PC-9 (cell line): ENCODE measurements at places on chromosomes 5 and 9.

GRCh38 chr5:64180661-64181343 lies 15.2 kb downstream of the RNF180 start:
- no peak for DNase-seq

DNA sequence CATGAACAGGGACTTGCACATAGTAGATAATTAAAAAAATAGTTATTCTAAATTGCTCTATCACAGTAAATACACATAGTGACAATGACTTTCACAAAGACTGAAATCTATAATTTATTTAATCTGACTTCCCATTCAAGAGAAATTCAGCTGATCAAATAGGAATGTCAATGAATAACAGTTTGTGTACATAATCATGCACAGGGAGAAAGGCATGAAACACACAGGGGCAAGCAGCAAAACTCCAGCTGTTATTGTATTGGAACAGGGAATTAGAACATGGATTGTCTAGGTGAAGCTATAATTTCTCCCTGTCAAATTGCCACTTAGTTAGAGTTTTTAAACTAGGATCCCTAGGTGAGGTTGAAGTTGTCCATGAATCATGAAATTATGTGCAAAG lies 99.9 kb downstream of the HCN1 start:
- no peak for DNase-seq

GRCh38 chr9:126205845-126206498 lies 120.7 kb upstream of the MVB12B start:
- no peak for DNase-seq

GRCh38 chr5:1013238-1013947 lies 4.8 kb downstream of the NKD2 start:
- no peak for DNase-seq

DNA sequence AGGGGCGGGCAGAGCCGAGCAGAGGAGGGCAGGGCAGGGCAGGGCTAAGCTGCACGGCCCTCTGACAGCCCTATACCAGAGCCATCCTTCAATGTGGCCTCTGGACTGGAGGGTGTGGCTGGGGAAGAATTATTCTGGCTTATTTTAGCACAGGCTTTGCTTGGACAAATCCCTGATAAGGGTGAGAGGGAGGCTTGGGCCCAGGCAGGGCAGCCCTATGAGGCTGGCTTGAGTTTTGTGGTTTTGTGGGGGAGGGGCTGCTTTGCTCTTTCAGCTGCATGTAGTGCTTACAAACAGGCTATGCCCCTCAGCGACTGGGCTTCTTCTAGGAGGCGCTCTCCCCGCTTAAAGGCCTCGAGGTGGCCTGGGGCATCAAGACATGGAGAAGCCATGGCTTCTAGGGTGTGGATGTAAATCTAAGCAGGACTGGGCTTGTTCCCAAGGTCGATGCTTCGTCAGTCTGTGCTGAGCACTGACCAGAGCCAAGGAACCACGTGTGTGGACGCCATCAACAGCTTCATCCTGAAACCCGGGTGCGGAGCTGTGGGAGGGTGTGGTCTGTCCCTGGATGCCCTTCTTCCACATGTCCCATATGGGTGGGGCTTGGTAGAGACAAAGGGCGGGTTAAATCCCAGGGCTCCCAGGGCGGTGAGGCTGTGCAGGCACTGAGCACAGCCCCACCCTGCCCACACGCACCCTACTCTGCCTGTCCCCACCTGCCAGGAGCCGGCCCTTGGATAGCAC lies 45.7 kb upstream of the IPPK start:
- DNase-seq = no peak

GRCh38 chr5:179878222-179879002 lies 19.8 kb upstream of the MRNIP start:
- no peak for DNase-seq

GRCh38 chr5:4453655-4454054 lies 686.5 kb upstream of the ADAMTS16 start:
- no peak for DNase-seq

DNA sequence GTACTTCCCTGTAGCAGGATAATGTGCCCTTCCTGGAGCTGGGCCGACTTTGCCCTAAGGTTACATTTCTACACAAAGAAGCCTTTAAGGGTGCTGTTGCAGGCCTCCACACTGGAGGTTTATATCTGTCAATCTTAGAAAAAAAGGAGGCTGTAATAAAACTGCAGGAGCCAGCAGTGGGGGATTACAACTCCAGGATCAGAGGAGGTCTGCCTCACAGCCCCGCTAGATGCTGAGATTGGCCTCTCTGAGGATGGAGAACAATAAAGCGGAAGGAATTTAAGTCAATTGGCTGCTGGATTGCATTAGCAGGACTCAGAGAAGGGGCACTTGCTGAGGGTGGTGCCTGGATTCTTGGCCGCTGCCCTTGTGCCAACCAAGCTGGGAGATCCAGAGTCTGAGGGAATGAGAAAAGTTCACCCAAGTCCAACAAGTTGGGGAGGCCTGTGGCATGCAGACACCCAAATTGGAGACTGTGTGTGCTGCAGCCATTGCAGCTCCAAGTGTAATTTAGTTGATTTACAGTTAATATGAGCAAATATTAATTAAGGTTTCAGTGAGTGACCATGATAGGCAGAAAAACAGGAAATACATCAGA lies 99.0 kb upstream of the SSBP2 start:
- no peak for DNase-seq

GRCh38 chr5:131635684-131636572 lies 899 bp upstream of the RAPGEF6 start:
- no peak for DNase-seq

- no peak for DNase-seq
These were observed 3.0 kb upstream of the SLC25A48 start for GRCh38 chr5:135831439-135831838.

- no peak for DNase-seq
These were observed 16.8 kb downstream of the TRAF2 start for GRCh38 chr9:136903041-136903554.

- no peak for DNase-seq
These were observed 556.2 kb downstream of the TLE4 start for GRCh38 chr9:80127920-80128319.
